ENCODE measurements at places on chromosomes 12 and 14. TPM values are rescaled to one million over a fixed set of nuclear protein-coding genes. Genes with fewer than 3 reads are reported as not detected.

MMP17 gene
- 1.8 TPM for total RNA-seq

TMEM121 gene
- not detected for total RNA-seq

DNA sequence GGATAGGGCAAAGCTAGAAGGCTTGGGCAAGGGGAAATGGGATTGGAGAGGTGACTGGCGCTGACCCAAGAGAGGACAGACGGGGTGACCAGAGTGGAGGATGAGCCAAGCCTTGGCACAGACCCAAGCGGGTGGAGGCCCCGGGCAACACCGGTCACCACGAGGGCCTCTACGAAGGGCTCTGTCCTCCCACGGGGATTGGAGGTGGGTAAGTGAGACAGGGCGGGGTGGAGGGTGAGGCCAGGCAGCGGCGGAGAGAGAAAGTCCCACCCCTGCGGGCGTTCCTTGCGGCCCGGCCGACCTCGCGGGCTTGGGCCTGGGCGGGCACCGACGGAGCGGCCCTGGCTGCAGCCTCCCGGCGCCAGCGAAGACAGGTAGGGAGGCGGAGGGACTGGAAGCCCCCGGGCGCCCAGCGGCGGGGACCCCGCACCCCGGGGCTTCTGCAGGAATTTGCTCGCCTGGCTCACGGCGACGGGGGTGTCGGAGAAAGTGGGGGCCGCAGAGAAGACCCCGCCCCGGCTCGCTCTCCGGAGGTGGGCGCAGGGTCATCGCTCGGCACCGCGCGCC is at the start of gene PAPLN:
Gene PAPLN, plus strand, starts transcription at position 288 of the 567 bp plus-strand sequence. CDS start 2,273 bp downstream, outside the sequence.
- peaks cover 68% of the 10 kb centered on the region for H3K4me1 ChIP-seq
- H3K27me3 ChIP-seq = peaks cover 82% of the 10 kb centered on the region

- no peaks in the 10 kb centered on the region for H3K4me1 ChIP-seq
- no peak for DNase-seq
- no peaks in the 10 kb centered on the region for H3K27me3 ChIP-seq
- no peak overlapping the region for H3K27ac ChIP-seq
Measured at GRCh38 chr14:97155814-97156213, 358.6 kb downstream of the VRK1 start.

- no peak overlapping the region for H3K4me3 ChIP-seq
- H3K36me3 ChIP-seq = no peaks in the 10 kb centered on the region
- H3K4me1 ChIP-seq = peaks cover 8% of the 10 kb centered on the region
Measured at GRCh38 chr12:13144266-13144828, 40.9 kb upstream of the GSG1 start.

GRCh38 chr14:96400495-96400894 is 8.6 kb downstream of the AK7 start:
- DNase-seq = no peak
- H3K27ac ChIP-seq = no peak overlapping the region
- H3K4me3 ChIP-seq = no peak overlapping the region
- no peaks in the 10 kb centered on the region for H3K27me3 ChIP-seq
- no peaks in the 10 kb centered on the region for H3K4me1 ChIP-seq
- no peaks in the 10 kb centered on the region for H3K36me3 ChIP-seq

- H3K27me3 ChIP-seq = no peaks in the 10 kb centered on the region
- H3K4me3 ChIP-seq = no peak overlapping the region
- no peaks in the 10 kb centered on the region for H3K36me3 ChIP-seq
- DNase-seq = no peak
- no peaks in the 10 kb centered on the region for H3K4me1 ChIP-seq
Measured at GRCh38 chr14:61404637-61405036, 83.3 kb downstream of the PRKCH start.

- H3K36me3 ChIP-seq = no peaks in the 10 kb centered on the region
- H3K27me3 ChIP-seq = no peaks in the 10 kb centered on the region
- no peak overlapping the region for H3K27ac ChIP-seq
- no peak for DNase-seq
Measured at GRCh38 chr14:88952901-88953300, 128.4 kb downstream of the TTC8 start.

Data from stomach (tissue), 19 donors.